Muscle of leg (tissue), 16 donors: ENCODE measurements at places on chromosomes 7 and 10. TPM values are rescaled to one million over a fixed set of nuclear protein-coding genes. Genes with fewer than 3 reads are reported as not detected.

- H3K27me3 ChIP-seq: no peaks in the 10 kb centered on the region
- no peaks in the 10 kb centered on the region for H3K4me1 ChIP-seq
- DNase-seq: peak; percentile 34
- no peak overlapping the region for H3K4me3 ChIP-seq
These were observed 114.9 kb downstream of the IPMK start for GRCh38 chr10:58152673-58153263.

Gene OPN1SW
- 2.8 TPM for polyA plus RNA-seq

DNA sequence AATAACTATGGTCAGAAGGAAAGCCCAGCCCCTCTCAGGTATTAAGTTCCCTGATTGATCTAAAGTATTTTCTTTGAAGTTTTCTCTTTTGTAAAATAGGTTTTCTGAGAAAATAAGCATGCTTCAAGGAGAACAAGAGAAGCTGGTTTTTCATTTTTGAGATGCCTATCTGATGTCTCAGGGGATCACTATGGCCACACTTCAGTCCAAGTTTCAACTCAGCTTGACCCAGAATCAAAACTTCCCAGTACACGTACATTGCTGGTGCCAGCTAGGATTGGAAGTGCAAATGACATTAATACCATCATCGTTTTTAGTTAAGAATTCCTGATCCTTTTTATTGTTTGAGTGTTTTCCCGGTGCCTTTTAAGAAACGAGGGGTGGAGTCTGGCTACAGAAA, 7.2 kb downstream of the ITIH5 start:
- no peaks in the 10 kb centered on the region for H3K36me3 ChIP-seq
- no peak for DNase-seq
- H3K4me3 ChIP-seq: no peak overlapping the region
- H3K4me1 ChIP-seq: peaks cover 3% of the 10 kb centered on the region

DNA sequence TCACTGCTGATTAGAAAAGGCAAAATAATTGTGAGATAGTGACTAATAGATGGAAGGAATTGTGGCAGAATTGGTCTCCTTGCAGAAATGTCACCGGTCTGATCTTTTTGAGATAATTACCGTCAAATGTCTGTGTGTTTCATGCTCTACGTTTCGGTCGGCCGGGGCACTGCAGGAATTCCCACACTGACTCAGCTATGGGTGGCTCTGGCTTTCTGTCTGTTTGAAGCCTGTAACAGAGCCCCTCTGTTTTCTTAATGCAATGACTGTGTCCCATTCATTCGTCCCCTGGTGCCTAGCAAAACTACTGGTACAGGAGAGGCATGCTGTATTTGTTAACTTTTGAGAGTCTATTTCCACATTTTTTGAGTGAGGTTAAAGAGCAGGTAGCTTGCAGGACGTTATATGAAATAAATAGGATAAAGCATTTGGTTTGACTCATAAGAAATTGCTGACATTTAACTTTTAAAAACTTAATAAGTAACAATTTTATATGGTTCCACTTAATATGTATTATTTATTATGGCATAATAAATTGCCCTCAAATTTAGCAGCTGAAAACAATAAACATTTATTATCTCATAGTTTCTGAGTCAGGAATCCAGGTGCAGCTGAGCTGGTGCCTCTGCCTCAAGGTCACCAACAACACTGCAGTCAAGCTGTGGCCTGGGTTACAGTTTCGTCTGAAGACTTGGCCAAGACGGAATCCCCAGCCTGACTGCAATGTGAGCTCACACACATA, 53.3 kb upstream of the CTBP2 start:
- peaks cover 7% of the 10 kb centered on the region for H3K4me1 ChIP-seq
- H3K27ac ChIP-seq: no peak overlapping the region
- no peak for DNase-seq
- no peak overlapping the region for H3K4me3 ChIP-seq
- H3K36me3 ChIP-seq: no peaks in the 10 kb centered on the region
- H3K27me3 ChIP-seq: peaks cover 4% of the 10 kb centered on the region

Gene HERPUD2
- polyA plus RNA-seq: 22.4 TPM
